Tongue (tissue), 3 donors: ENCODE measurements at places on chromosomes 12 and 14. TPM values are rescaled to one million over a fixed set of nuclear protein-coding genes. Genes with fewer than 3 reads are reported as not detected.

DNA sequence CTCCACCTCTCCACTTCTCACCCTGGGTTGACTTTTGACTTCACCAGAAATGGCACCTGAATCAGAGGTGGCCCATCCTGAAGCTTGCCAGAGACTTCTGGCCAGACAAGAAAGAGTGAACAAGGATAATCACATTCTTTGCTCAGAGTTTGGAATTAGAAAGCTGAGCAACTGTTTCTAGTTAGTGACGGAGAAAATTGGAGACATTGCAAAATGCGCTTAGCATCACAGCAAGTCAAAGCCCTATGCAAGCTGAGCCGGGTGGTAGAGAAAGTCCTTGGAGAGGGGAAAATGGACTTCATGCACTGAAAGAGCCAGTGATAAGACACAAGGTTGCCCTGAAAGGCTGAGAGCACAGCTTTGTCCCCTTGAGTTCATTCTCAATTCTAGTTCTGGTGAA, 161.8 kb downstream of the PAH start:
- peak; percentile 38 for DNase-seq

DNA sequence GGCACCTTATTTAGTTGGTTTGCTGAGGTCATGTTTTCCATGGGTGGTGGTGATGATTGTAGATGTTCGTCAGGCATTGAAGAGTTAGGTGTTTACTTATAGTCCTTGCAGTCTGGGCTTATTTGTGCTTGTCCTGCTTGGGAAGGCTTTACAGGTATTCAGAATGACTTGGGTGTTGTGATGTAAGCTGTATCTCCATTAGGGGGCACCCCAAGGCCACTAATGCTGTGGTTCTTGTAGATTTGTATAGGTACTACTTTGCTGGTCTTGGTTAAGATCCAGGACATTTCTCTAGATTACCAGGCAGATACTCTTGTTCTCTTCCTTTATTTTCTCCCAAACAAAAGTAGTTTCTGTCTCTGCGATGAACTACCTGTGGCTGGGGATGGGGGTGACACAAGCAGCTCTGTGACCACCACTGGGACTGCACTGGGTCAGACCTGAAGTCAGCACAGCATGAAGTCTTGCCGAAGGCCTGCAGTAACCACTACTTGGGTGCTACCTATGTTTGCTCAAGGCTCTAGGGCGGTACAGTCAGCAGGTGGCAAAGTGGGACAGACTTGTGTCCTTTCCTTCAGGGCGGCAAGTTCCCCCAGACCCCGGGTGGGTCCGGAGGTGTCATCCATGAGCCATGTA, 35.8 kb upstream of the FBXO33 start:
- no peak for DNase-seq

- no peak for DNase-seq
These were observed 9.3 kb upstream of the ESPL1 start for GRCh38 chr12:53258541-53259539.

DNA sequence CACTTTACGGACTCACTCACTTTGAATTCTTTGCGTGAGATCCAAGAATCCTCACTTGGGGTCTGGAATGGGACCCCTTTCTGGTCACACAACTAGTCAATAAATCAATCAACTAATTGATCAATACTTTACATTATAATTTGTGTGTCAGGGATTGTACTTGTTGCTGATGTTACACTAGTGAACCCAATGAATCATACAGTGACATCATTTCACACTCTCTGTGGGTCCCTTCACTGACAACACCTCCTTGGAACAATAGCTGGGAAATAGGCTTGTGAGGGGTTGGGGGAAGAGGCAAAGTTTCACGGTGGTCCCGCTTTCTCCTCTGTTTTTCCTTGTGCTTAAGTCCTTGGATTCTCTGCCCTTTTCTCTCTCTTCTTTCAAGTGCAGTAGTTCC, 35.0 kb downstream of the TPH2 start:
- DNase-seq: no peak

DNA sequence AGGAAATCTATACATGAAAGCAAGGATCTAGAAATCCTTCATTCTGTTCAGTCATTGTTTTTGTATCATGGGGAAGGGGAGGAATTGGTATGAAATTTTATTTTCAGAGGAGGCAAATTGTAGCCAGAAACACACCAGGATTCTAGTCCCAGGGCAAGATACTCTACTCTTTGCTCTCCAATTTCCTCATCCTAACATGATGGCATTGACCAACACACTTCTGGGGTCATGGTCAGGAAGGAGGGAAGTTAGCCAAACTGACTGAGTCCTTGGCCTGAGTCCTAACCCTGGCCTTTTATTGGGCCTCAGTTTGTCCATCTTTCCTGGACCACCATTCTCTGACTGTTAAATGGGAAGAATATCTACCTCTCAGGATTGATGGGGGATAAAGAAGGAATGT, 65.5 kb downstream of the BBS10 start:
- DNase-seq: no peak

Gene VPS37B
- total RNA-seq: 32.6 TPM

Gene CLSTN3
- total RNA-seq: 32.2 TPM

Gene CLEC7A
- 3.6 TPM for total RNA-seq

Gene PIK3C2G
- 3.6 TPM for total RNA-seq

Gene SIX6
- total RNA-seq: not detected
